CD4-positive, alpha-beta T cell treated with Interleukin-15 for 4 hours (primary cell): ENCODE measurements at places on chromosomes 4 and X.
A peak's percentile ranks its signal among the peaks of the same experiment; 100 is the strongest.

GRCh38 chrX:86103061-86103460 is 45.2 kb upstream of the DACH2 start:
- DNase-seq = no peak

GRCh38 chr4:154643493-154643892 is 31.0 kb upstream of the FGG start:
- no peak for DNase-seq

GRCh38 chrX:30786374-30786773 is 102.7 kb downstream of the TAB3 start:
- no peak for DNase-seq

- DNase-seq = no peak
Observed at GRCh38 chr4:167428156-167428555, 193.9 kb upstream of the SPOCK3 start.

DNA sequence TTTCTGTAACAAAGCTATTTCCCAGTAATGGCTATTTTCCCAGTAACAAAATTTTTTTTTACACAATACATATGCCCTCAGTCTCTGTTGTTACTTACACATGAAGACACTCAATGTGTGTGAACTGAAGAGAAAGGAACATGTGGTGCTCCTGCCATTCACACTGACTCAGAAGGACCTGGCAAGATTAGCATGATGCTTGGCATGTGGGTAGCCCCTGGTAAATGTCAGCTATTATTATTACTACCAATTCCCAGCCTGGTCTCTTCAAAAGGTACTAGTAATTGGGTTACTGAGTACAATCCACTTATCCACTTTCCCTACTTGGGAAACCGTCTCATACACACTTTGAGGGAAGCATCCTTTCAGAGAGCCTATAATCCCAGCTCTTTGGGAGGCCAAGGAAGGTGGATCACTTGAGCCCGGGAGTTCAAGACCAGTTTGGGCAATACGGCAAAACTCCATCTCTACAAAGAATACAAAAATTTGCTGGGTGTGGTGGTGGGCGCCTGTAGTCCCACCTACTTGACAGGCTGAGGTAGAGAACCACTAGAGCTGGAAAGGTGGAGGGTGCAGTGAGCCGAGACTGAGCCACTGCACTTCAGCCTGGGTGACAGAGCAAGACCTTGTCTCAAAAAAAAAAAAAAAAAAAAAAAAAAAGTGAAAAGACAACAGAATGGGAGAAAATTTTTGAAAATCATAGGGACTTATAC is 14.6 kb downstream of the RBBP7 start:
- DNase-seq = no peak

- DNase-seq = peak; percentile 78
Observed at GRCh38 chr4:139099366-139099982, 77.5 kb downstream of the ELF2 start.

DNA sequence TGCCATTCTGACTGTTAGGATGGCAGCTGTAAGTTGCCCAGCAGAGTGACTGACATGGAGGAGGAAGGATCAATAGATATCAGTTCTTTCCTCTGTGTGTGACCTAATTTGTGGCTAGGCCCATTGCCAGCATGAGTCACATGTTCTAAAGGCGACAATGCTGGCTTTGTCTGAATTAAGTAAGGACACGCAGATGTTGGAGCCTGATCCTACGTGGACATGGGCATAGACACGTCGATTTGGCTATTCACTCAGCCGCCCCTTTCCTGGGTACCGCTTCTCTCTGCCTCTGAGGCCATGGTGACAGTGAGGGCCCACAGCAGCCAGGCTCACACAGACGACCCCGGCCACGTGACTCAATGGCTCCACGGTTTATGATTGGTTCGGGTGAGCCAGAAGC is 16.3 kb downstream of the PROM1 start:
- no peak for DNase-seq

- DNase-seq = no peak
Observed at GRCh38 chr4:164790249-164790648, 36.3 kb downstream of the SMIM31 start.

DNA sequence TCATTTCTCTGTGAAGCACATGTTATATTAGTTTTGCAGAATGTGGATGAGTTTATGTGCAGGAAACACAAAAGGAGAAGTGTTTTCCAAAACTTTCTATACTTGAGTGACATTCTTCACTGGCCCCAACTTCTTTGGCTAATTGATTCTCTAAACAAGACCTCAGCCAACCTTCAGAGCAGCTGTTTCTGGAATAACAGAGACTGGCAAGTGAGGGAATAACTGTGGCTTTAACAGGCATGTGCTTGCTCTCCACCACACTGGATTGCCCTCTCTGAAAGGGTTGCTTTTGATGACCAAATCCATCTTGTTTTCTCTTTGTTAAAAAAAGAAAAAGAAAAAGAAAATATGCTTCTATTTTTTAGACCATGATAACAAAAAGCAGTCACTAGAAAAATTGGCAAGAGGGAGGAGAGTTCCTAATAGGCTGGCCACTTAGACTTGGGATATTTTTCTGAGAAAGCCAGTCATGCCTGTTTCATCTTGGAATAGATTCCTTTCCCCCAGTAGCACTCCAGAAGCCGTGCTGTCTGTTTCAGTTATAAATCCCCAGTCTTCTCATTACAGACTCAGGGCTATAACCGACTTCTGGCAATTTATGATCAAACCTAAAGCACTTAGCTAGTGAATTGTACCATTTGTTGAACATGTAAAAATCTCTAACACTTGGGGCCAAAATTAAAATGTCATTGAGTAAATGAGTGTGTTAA is 295.0 kb upstream of the NR3C2 start:
- DNase-seq = no peak

- DNase-seq = no peak
Observed at GRCh38 chrX:111585337-111585736, 73.9 kb downstream of the SERTM2 start.

DNA sequence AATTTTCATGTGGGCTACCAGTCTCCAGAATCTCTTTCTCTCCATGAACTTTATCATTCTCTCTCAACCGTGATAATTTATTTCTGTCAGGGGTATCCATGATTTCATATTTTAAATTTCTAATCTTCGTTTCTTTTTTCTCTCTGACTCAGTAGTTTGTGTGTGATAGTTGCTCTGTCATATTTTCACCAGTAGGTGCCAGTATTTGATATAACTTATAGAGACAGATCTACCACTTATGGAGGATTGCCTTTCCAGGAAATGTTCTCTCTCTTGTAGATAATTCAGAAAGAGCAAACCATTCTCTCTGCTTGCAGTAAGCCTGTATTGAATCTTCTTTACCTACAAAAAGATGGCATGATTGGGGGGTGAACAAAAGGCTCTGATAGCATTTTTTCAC is 79.3 kb upstream of the DYNLT3 start:
- peak; percentile 4 for DNase-seq

DNA sequence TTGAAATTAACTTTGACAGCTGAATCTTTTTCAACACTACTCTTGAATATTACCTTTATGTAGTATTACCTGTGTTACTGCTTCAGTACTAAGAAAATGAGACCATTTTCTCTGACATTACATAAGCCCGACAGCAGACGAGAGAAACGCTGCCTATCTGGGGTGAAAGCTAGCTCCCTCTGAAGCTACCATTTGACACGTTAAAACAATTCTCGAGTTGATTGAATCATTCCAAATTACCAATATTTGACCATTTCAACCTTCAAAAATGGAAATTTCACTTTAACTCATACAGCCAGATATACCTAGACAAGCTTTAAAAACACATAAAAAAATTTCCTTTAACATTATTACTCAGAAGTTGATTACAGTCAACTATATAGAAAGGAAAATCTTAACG is 836 bp downstream of the GPM6A start:
- no peak for DNase-seq

DNA sequence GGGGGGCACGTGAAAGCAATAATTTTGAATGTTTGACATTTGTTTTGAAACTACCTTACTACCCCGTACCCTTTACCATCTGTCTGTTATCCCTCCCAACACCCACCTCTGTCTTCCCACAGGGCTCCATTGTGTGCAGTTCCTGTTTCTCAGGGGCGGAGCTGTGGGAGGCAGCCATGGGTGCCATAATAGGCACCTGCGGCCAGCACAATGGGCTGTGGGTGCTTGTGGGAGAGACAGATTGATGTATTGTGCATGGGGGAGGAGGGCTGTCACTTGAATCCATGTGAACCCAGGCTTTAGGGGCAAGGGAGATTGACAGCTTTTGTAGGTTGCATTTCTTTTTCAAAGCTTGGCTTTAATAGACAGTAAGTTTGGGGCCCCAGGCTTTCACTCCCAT is 122.6 kb upstream of the CXorf66 start:
- DNase-seq = no peak

- DNase-seq = no peak
Observed at GRCh38 chr4:14752341-14753046, 249.8 kb upstream of the CPEB2 start.

DNA sequence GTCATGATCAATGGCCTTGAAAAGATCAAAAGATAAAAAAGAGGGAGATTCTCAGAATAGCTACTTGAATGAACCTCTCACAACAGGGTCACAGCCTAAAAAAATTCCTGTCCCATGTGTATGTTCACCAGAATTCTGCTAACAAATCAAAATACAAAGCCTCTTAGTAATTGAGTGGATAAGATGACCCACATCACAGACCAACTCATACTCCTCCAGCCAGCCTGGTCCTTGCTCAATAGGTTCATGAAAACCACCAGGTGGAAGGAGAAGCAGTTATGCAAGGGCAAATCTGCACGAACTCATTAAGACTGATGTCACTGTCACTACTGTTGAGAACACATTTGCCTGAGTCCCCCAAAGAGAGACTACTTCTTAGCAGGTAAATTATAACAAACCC is 21.5 kb downstream of the WDFY3 start:
- no peak for DNase-seq

GRCh38 chr4:37767546-37767945 is 58.9 kb upstream of the PGM2 start:
- DNase-seq = no peak

GRCh38 chr4:161172396-161173026 is 991.3 kb downstream of the FSTL5 start:
- no peak for DNase-seq

GRCh38 chrX:154710309-154710708 is 40.6 kb downstream of the GAB3 start:
- no peak for DNase-seq

DNA sequence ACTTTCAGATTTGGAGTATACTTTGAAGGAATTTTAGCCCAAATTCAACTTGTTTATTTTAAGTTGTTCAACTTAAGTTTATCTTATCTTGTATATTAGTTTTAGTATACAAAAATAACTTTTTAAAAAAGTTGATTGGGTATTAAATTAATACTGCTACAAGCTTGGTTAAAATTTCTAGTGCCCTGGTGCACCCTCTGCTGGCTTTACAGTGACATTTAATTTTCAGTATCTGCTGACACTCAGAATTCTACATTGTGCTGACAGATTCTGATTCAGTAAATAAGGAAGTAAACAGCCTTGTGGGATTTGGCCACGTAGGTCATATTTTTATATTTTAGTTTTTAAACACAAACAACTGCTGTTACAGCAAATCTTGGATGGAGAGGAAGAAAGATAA is 2.9 kb downstream of the EDA start:
- DNase-seq = peak; percentile 2

DNA sequence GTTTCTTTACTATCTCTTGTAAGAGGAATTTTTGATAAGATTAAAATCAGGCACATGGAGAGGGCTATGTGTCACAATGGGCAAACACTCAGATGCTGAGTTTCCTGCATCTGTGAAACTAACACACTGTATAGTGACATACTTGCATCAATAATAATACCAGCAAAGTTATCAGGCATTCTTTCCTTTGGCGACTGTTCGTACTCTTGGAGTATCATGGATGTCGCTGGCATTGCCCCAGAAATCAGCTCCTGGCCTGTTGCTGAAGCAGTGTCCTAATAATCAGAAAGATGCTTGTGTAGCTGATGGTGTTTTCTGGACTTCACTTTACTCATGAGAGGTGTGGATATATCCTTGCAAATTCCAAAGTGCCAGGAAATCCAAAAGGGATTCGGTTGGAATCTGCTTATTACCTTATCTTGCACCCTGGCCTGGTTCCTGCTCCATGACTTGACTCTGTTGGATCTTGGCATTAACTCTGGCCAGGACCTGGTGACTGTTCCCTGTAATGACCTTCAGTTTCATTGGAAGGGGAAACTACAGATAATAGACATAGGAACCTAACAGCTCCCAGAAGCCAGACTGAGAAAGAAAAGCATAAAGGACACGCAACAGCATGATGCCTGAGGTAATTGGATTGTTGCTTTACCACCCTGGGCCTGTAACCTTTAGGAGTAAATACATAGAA is 762.5 kb upstream of the GRIA3 start:
- no peak for DNase-seq

DNA sequence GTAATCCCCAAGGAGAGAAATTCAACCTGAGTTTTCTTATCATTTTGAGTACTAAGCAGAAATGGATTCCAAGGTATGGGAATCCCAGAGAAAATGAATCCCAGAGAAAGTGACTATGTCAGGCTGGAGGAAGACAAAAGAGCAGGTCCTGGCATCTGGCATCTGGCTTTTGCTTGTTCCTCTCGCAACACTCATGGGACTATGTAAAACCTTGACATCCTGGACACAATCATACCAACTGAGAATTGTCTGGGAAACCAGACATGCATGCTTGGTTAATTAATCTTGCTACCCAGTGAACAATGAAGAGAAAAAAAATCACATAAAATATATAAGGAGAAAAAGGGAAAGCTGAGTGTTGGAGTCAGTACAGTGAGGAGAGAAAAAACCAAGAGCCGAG is 12.9 kb downstream of the DCAF8L1 start:
- DNase-seq = no peak

- no peak for DNase-seq
Observed at GRCh38 chr4:94852616-94853015, 94.9 kb downstream of the BMPR1B start.
